Keratinocyte (primary cell): ENCODE measurements at places on chromosomes 2 and 18.
A peak's percentile ranks its signal among the peaks of the same experiment; 100 is the strongest.

GRCh38 chr2:69683170-69683971 is 39.8 kb upstream of the AAK1 start:
- peaks cover 36% of the 10 kb centered on the region for H3K4me1 ChIP-seq
- DNase-seq, result no peak
- peak overlapping the region; percentile 42 for H3K27ac ChIP-seq
- H3K36me3 ChIP-seq, result no peaks in the 10 kb centered on the region
- no peaks in the 10 kb centered on the region for H3K27me3 ChIP-seq

DNA sequence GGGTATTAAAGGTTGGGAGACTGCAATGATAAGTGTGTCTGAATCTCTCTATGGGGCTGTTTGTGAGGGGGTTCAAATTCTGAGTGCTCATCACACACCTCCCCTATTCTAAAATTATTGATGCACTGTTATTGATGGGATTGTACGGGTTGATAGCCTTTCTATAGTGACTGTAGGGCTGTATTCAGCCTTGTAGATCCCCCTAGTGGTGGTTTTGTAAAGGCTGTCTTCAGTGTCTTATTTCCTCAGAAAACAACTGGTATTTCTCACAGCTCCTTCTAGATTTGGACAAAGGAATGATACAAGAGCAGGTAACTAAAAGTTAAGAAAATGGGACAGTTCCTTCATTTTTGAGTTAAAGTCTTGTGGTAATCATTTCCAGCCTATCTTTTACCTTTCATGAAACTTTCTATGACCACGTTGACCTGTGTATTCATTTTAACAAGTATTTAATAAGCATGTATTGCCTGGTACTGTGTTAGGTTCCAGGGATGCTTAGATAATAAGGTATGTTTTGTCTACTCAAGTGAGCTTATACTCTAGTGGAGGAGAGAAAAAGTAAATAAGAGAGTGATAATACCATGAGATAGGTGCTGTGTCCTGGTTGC is 21.2 kb downstream of the SMAD4 start:
- DNase-seq, result no peak
- no peak overlapping the region for H3K27ac ChIP-seq
- H3K36me3 ChIP-seq, result peaks cover 8% of the 10 kb centered on the region
- H3K4me1 ChIP-seq, result no peaks in the 10 kb centered on the region

- no peaks in the 10 kb centered on the region for H3K4me1 ChIP-seq
- no peak overlapping the region for H3K4me3 ChIP-seq
- H3K36me3 ChIP-seq, result no peaks in the 10 kb centered on the region
Measured at GRCh38 chr2:120810639-120811038, 75.0 kb downstream of the GLI2 start.

DNA sequence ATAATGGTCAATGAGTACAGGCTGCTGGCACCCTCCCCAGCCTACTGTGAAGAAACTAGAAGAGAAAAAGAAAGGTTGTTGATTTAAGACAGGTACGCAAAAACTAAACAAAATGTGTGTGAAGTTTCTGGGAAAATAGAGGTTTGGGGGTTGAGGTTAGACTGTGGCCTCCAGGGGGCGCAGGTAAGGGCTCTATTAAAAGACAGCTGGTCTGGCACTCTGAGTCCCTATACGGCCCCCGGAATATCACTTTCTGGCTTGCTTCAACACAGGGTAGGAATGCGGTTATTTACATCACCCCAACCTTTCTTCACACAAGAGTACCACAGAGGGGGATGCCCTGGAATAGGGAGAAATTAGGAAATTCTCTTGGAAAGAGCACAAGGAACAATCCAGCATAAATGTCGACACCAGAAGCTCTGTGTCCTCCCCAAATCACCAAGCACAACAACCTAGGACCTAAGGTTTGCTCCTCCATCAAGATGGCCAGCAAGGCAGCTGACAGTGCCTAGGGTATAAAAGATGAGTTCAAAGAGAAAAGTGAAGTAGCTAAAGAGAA is 480.8 kb upstream of the KLHL29 start:
- no peak overlapping the region for H3K27ac ChIP-seq
- H3K4me3 ChIP-seq, result no peak overlapping the region

GRCh38 chr18:37486848-37487247 is 78.8 kb downstream of the CELF4 start:
- H3K27ac ChIP-seq, result no peak overlapping the region
- DNase-seq, result no peak
- H3K27me3 ChIP-seq, result peaks cover 30% of the 10 kb centered on the region
- H3K4me1 ChIP-seq, result no peaks in the 10 kb centered on the region
- H3K36me3 ChIP-seq, result no peaks in the 10 kb centered on the region

DNA sequence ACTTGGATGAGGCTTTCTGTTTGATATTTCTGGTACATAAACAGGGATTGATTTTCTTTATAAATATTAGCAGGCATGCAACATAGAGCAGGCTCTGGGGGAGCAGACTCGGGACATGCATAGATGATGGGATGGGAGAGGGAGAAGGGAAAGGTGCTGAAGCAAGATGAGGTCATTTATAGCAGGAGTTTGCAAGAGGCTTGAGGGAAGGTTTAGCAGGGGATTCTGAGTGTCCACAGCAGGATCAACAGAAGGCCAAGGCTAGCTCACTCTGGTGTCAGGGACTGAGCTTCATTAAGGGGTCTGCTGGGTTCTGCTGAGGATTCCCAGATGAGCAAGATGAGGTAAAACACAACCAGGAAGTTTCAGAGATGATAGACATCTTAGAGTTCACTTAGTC is 309.1 kb upstream of the CELF4 start:
- no peak overlapping the region for H3K27ac ChIP-seq
- DNase-seq, result no peak
- no peaks in the 10 kb centered on the region for H3K4me1 ChIP-seq

DNA sequence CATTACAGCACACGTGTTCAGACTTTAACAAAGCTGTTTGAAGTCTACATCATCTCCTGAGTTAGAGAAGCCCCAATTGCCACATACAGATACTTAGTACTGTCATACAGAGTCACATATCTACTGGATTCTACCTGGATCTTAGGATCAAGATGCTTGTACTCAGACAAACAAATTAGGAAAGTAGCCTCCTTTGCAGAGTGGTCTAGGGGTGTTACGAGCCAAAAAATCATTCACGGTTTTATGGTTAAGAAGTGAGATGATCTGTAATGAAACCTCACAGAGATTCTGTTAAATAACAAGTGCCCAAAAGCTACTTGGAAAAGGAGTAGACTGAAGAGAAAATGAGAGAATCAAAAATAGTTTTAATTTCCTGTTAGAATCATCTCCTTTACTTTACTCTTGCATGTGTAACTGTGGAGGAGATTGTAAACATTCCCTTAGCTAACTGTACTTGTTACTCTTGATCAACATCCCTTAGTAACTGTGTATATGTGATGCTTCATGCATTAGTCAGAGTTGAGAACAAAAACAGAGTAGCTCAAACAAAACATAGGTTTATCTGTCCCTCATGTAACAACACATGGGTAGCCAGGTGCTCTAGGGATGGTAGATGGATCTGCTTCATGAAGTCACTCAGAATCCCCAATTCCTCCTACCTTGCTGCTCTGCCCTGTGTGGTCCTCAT is 16.4 kb upstream of the IL1RL1 start:
- H3K36me3 ChIP-seq, result no peaks in the 10 kb centered on the region
- DNase-seq, result no peak
- no peak overlapping the region for H3K4me3 ChIP-seq
- peaks cover 8% of the 10 kb centered on the region for H3K27me3 ChIP-seq
- peaks cover 4% of the 10 kb centered on the region for H3K4me1 ChIP-seq
- no peak overlapping the region for H3K27ac ChIP-seq

DNA sequence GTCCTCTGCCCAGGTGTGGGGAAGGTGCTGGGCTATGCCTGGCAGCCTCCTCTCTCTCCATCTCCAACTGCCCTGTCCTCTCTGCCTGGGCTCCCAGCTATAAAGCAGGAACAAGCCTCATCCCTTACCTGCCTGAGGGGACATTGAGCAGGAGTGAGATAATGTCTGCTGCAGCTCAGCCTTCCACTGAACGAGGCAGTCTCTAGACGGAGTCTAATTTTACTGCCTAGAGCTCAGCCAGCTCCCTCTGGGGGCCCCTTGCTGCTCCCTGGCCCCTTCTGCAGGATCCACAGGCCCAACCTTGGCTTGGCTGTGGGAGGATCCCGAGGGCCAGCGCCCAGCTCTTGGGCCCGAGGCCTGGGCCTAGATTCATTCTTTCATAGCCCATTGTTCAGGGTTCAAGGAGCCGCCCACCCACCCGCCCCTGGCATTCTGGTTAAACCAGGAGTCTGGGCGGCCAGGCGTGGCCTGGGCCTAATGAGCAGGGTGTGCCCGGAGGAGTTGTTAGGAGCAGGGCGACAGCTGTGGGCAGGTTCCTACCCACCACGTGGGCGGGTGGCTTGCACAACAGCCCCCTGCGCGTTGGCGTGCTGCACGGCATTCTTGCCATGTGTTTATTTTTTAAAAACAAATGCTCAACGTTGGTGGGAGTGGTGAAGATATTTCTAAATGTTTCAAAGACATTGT is 44.6 kb downstream of the FOSL2 start:
- H3K4me1 ChIP-seq, result peaks cover 33% of the 10 kb centered on the region
- H3K4me3 ChIP-seq, result no peak overlapping the region
- peak overlapping the region; percentile 85 for H3K27ac ChIP-seq
- H3K36me3 ChIP-seq, result no peaks in the 10 kb centered on the region
- no peaks in the 10 kb centered on the region for H3K27me3 ChIP-seq

GRCh38 chr2:190417045-190417842 is 9.1 kb downstream of the MFSD6 start:
- H3K36me3 ChIP-seq, result no peaks in the 10 kb centered on the region
- H3K4me1 ChIP-seq, result peaks cover 18% of the 10 kb centered on the region
- H3K4me3 ChIP-seq, result no peak overlapping the region
- H3K27ac ChIP-seq, result no peak overlapping the region
- H3K27me3 ChIP-seq, result no peaks in the 10 kb centered on the region
- DNase-seq, result no peak

DNA sequence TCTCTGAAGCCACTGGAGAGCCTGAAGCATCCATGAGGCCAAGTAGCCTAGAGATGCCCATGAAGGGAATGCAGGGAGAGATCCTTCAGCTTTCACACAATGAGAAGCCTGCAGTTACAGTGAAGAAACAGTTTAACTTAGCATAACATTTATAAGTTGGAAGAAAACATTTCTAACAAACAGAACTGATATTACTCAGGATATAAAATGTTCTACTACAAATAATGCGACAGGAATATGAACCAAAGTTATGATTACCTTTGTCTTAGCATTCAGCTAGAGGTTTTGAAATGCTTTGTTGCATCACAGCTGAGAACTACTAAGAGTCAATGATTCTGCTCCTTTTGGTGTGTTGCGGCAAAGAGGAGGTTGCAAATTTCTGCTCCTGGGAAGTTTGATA is 6.9 kb upstream of the KYNU start:
- no peaks in the 10 kb centered on the region for H3K36me3 ChIP-seq
- H3K4me3 ChIP-seq, result no peak overlapping the region
- H3K4me1 ChIP-seq, result peaks cover 53% of the 10 kb centered on the region

DNA sequence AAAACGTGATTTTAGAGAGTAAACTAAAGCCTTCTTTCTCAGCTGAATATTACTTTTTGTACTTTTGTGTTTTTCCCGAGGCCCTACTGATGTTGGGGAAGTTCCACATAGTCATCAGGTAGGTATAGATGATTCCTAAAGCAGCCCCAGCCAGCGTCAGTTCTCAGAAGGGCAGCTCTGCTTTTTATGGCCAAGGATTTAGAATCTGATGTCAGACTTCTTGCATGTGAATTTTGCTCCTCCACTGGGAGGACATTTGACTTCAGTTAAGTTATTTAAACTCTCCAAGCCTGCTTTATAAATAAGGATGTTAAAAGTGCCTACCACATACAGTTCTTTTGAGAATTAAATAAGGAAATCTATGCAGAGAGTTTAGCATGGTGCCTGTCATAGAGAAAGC is 130.8 kb downstream of the NCKAP5 start:
- DNase-seq, result no peak
- no peak overlapping the region for H3K4me3 ChIP-seq
- no peaks in the 10 kb centered on the region for H3K36me3 ChIP-seq
- no peak overlapping the region for H3K27ac ChIP-seq

- no peaks in the 10 kb centered on the region for H3K4me1 ChIP-seq
- no peaks in the 10 kb centered on the region for H3K27me3 ChIP-seq
- H3K36me3 ChIP-seq, result no peaks in the 10 kb centered on the region
- no peak overlapping the region for H3K4me3 ChIP-seq
- no peak for DNase-seq
- H3K27ac ChIP-seq, result no peak overlapping the region
Measured at GRCh38 chr2:21567395-21567794, 443.6 kb downstream of the TDRD15 start.

- DNase-seq, result no peak
- H3K4me3 ChIP-seq, result no peak overlapping the region
- H3K4me1 ChIP-seq, result no peaks in the 10 kb centered on the region
- peaks cover 5% of the 10 kb centered on the region for H3K36me3 ChIP-seq
- no peak overlapping the region for H3K27ac ChIP-seq
Measured at GRCh38 chr2:182766626-182767025, 50.6 kb downstream of the DNAJC10 start.

GRCh38 chr2:42762823-42763804 is 821 bp downstream of the OXER1 start:
- H3K4me3 ChIP-seq, result no peak overlapping the region
- no peaks in the 10 kb centered on the region for H3K27me3 ChIP-seq
- no peak for DNase-seq
- no peaks in the 10 kb centered on the region for H3K4me1 ChIP-seq
- H3K36me3 ChIP-seq, result no peaks in the 10 kb centered on the region
- no peak overlapping the region for H3K27ac ChIP-seq

GRCh38 chr18:24482821-24483220 is 22.4 kb downstream of the HRH4 start:
- DNase-seq, result no peak
- no peaks in the 10 kb centered on the region for H3K27me3 ChIP-seq
- H3K4me1 ChIP-seq, result no peaks in the 10 kb centered on the region
- H3K4me3 ChIP-seq, result no peak overlapping the region
- no peak overlapping the region for H3K27ac ChIP-seq

- no peak overlapping the region for H3K27ac ChIP-seq
- no peak overlapping the region for H3K4me3 ChIP-seq
- no peaks in the 10 kb centered on the region for H3K4me1 ChIP-seq
- H3K27me3 ChIP-seq, result no peaks in the 10 kb centered on the region
- DNase-seq, result no peak
Measured at GRCh38 chr18:10863026-10863425, 286.3 kb downstream of the PIEZO2 start.

GRCh38 chr2:121955872-121956271 is 200.4 kb downstream of the TSN start:
- no peaks in the 10 kb centered on the region for H3K36me3 ChIP-seq
- H3K27ac ChIP-seq, result no peak overlapping the region
- H3K27me3 ChIP-seq, result no peaks in the 10 kb centered on the region
- H3K4me3 ChIP-seq, result no peak overlapping the region

DNA sequence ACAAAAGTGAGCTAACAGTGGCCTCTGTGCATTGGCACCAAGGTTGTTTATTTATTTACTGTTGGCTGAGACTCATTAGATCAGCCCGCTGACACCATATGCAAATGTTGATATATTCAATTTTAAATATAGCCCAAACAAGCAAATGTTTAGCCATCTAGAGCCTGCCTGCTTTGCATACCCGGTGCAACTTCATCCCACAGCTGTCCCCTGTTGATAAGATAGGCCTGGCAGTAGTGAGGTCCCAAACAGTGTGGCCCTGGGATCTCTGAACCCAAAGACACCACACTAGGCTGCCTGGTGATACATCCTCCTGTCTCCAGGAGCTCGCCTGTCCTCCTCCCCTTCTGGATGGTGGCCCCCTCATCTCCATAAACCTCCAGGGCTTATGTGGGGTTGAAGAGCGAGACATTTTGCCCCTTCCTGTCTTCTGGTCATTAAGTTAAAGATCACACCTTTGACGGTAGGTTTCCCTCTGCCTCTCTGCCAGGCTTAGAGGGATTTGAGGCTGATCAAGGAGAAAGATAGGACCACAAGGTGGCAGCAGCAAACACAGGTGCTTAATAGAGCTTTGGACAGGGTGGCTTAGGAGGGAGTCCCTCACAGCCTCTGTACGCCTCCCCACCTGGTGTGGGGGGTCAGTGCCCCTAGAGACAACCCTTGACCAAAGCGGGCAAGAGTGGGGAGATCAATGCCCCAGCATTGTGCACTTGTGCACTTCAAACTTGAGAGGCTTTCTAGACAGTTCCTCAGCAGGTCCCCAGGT is 23.7 kb upstream of the MYO5B start:
- no peak for DNase-seq
- H3K36me3 ChIP-seq, result no peaks in the 10 kb centered on the region
